ENCODE measurements at places on chromosomes 5 and 9.

GRCh38 chr9:87551772-87552217 is 54.1 kb downstream of the DAPK1 start:
- no peak for DNase-seq

- DNase-seq = no peak
Observed at GRCh38 chr5:35826554-35826953, 30.1 kb upstream of the IL7R start.

- no peak for DNase-seq
Observed at GRCh38 chr5:171434874-171435273, 15.4 kb downstream of the FGF18 start.

GRCh38 chr5:104598285-104598684 is 1035.7 kb upstream of the NUDT12 start:
- DNase-seq = no peak

GRCh38 chr5:104241046-104241445 is 678.5 kb upstream of the NUDT12 start:
- no peak for DNase-seq

DNA sequence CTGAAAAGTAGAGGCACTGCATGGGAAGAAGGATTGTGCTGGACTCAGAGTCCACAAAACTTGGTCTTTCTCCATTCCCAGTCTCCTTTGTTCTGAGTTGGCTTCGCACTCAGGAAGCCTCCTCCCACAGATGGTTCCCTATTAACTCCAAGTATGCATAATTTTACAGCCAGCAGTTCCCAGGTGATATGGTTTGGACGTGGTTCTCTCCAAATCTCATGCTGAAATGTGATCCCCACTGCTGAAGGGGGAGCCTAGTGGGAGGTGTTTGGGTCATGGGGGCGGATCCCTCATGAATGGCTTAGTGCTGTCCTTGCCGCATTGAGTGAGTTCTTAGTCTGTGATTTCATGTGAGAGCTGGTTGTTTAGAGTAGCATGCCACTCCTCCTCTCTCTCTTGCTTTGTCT is 86.6 kb downstream of the FEM1C start:
- no peak for DNase-seq

DNA sequence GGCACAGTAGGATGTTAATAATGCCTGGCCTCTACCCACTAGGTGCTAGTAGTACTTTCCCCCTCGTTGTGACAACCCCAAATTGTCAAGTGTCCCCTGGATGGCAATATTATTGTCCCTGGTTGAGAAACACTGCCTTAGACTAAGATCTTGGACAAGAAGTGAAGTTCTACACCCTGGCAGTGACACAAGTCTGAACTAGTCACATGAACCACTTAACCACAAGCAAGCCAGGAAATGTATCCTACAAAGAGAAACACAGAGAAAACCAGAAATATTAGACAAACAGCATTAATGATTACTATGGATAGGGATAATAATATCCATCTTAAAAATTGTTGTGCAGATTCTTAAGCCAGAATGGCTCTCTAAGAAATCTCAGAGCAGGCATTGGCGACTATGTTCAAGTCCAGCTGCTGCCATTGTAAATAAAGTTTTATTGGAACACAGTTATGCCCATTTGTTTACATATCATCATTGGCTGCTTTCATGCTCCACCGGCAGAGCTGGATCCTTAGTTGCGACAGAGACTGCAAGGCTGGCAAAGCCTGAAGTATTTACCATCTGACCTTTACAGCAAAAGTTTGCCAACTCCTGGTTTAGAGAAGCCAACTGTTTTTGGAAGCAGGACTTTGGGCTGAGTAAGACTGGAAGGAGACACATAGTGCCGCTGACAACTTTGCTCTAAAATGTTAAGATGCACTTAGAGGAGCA is 80.8 kb downstream of the NTRK2 start:
- DNase-seq = no peak

DNA sequence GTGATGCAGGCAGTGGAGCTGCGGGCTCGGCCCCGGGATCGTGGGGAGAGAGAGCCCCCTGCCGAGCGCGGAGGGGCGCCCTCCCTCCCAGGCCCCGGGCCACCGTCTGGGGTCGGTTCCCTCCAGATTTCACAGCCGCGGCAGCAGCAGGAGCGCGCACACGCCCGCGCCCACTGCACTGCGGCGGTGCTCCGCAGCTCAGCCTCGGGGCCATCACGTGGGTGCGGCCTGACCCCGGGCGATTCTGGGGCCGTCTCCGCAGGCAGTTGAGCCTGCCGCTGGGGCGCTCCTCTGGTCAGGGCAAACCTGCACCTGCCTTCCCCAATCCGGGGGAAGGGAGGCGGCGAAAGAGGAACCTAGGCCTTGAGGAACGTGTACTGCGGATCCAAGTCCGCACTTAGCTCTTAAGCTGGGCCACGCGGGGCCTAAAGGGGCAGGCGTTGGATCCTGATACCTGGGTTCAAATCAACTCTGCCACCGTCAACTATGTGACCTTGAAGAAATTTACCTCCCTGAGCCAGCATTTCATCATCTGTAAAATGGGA is 9.4 kb upstream of the DELE1 start:
- no peak for DNase-seq

- peak; percentile 15 for DNase-seq
Observed at GRCh38 chr9:91332546-91333231, 29.0 kb downstream of the AUH start.

- DNase-seq = no peak
Observed at GRCh38 chr5:33563983-33564908, 123.5 kb downstream of the TARS1 start.

DNA sequence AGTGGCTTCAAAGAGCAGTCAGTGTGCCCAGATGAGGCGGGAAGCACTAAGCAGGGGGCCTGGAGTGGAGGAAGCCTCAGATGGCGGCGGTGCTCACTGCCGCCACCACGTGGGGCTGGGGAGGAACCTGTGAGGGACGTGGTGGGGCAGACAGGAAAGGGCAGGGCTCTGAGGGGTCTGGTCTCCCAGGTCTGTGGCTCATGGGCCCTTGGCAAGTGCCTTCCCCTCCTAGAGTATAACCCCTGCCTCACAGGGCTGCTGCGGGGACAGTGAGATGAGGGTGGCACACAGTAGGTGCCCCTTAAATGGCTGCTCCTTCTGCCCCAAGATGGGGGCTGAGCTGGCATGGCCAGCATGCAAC is 26.6 kb downstream of the NR5A1 start:
- DNase-seq = peak; percentile 33

GRCh38 chr9:135166565-135166964 is 79.1 kb downstream of the OLFM1 start:
- DNase-seq = no peak

- no peak for DNase-seq
Observed at GRCh38 chr5:106600803-106601202, 1069.9 kb downstream of the EFNA5 start.

GRCh38 chr5:566636-567309 is 42.5 kb upstream of the SLC9A3 start:
- DNase-seq = no peak

GRCh38 chr9:77495834-77496671 is 152.1 kb downstream of the GNA14 start:
- peak; percentile 27 for DNase-seq

- no peak for DNase-seq
Observed at GRCh38 chr5:102933721-102934459, 178.8 kb downstream of the PAM start.

DNA sequence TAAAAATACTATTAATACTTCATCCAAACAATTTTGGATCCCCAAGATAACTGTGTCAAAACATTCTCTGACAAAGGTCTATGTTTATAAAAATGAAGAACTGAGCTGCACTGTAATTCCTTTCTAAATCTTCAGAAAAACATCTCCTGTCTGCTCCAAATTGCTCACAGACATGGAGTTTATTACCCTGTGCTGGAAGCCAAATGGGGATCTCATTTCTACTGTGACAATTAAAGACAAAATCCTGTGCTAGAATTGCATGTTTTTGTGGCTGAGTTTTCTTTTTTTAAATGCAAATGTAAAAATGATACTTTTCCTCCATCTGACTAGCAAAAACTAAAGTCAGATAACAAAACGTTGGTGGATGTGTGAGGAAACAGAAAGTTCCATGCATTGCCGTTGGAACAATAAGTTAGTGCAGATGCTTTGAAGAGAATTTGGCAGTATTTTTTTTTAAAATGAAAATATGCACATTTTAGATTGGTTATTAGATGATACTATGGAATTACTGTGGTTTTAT is 93.5 kb downstream of the GNA14 start:
- no peak for DNase-seq

GRCh38 chr5:26579712-26580111 is 458.7 kb downstream of the CDH9 start:
- no peak for DNase-seq

GRCh38 chr9:36728651-36729520 is 156.2 kb downstream of the MELK start:
- DNase-seq = peak; percentile 72

GRCh38 chr5:39503155-39503554 is 78.4 kb upstream of the DAB2 start:
- DNase-seq = no peak

- no peak for DNase-seq
Observed at GRCh38 chr5:109601736-109602135, 88.0 kb upstream of the MAN2A1 start.

- DNase-seq = no peak
Observed at GRCh38 chr9:115969096-115969495, 184.5 kb upstream of the PAPPA start.

- DNase-seq = no peak
Observed at GRCh38 chr9:135885100-135885853, 22.1 kb downstream of the CAMSAP1 start.

DNA sequence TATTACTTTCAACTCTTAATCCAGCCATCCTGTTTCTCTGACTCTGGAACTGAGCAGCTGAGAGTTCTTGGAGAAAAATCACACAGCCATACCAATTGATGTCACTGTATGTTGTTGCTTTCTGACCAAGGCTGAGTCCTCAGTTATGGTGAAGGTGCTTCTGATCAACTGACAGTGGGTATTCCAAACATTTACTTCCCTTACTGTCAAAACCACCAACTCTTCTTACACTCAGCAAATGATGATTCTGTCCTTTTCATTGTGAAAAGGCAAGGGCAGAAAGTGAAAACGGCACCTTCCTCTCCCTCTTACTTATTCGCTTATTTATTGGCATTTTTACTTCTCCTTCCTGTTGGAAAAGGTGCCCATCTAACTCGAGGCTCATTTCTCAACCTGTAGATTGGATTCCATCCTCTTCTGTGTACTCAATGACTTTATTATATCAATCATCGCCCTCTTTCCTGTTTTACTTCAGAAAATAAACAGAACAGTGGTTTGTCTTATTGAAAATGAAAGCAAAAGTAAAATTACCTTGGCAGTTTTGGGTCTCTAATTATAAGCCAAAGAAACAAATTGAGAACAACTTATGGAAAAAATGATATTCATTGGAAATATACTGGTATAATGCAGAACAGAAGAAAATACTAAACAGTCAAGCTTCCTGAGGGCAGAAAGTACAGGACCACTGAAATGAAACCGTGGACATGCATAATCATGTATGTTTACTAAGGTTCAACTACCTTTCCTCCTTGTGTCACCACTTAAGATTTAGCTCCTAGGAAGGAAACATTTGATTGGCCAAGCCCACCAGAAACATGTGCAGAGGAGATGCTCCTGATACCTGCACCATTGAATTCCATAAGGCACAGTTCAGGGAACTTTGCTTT is 104.5 kb upstream of the CHD1 start:
- DNase-seq = no peak

DNA sequence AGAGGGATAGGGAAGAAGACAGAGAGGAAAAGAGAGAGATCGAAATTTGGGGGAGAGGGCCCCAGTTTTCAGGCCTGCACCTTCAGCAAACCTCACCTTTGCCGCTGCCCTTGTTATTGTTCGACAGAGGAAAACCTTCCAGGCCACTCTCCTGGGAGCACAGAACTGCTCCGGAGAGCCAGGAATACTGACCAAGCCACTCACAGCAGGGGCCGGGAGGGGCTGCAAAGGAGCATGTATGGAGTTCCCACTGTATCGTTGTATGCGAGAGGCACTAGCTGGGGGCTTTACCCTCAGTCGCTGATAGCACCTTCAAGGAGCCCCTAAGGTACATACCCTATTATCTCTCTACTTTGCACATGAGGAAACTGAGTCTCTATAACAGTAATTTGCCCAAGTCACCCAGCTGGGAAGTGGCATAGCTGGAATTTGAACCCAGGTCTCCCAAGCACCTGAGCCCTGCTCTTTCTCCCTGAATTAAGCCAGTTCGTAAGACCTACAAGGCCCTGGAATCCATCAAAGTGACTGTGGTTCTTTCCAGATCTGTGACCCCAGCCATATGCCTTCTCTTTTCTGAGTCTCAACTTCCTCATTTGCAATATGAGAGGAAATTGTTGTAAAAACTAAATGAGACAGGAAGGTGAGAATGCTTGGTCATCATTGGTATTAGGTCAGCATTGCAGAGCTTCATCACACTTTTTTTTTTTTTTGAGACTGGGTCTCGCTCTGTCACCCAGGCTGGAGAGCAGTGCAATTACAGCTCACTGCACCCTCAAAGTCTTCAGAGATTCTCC is 21.0 kb upstream of the FOXE1 start:
- no peak for DNase-seq

DNA sequence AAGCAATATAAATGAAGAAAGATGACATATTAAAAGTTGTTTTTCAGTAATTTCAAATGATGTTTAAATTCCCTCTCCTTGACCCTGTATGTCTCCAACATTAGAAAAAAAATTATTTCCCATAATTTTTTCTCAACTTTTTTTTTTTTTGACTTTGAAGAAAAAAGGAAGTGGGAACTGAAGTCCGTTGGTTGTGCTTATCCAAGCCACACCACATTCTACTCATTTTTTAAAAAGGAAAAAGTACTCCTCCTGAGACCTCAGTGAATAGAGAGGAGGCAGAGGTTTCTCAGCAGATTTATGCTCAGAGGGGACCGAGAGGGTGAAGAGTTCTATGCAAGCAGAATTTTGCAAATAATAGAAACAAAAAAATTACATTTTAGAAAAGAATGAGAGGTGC is 123.3 kb downstream of the PCSK5 start:
- DNase-seq = no peak

DNA sequence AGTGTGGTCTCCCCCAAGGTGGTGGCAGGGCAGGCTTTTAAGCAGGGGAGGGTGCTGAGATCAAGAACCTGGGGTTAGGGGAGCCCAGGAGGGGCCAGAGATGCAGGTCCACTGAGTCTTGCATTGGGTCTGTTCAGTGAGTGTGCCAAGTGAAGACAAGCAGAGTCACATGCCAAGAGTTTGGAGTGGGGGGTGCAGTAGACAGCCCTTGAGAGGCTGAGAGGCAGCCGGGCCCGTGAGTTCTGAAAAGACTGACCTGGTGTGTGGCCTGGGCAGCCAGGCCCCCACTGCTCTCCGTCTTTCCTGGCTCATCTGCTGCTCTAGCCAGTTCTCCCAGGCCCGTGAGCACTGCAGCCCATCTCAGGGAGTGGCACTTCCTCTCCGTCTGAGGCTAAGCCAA is 120.0 kb downstream of the DAB2IP start:
- no peak for DNase-seq

- no peak for DNase-seq
Observed at GRCh38 chr9:70259512-70259802, 679 bp downstream of the SMC5 start.

Measured in NCI-H1417 (cell line).